ENCODE measurements at places on chromosomes 12 and 14.

GRCh38 chr12:102417055-102417454 is 63.3 kb downstream of the IGF1 start:
- DNase-seq: no peak

GRCh38 chr14:71403656-71404055 is 496.4 kb downstream of the PCNX1 start:
- DNase-seq: peak; percentile 15

DNA sequence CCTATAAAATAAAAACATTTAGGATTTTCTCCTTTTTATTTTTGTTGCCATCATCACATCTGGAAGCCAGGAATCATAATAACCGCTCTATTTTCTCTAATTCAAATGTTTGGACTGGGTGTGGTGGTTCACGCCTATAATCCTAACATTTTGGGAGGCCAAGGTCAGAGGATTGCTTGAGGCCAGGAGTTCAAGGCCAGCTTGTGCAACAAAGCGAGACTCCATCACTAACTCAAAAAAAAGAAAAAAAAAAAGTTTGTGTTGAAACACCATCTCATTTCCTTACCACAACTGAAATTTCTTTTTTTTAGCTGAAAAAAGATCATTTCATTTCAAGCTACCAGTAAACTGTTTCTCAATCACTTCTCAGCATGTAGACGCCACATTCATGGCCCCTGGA is 8.8 kb upstream of the BAZ1A start:
- DNase-seq: no peak

DNA sequence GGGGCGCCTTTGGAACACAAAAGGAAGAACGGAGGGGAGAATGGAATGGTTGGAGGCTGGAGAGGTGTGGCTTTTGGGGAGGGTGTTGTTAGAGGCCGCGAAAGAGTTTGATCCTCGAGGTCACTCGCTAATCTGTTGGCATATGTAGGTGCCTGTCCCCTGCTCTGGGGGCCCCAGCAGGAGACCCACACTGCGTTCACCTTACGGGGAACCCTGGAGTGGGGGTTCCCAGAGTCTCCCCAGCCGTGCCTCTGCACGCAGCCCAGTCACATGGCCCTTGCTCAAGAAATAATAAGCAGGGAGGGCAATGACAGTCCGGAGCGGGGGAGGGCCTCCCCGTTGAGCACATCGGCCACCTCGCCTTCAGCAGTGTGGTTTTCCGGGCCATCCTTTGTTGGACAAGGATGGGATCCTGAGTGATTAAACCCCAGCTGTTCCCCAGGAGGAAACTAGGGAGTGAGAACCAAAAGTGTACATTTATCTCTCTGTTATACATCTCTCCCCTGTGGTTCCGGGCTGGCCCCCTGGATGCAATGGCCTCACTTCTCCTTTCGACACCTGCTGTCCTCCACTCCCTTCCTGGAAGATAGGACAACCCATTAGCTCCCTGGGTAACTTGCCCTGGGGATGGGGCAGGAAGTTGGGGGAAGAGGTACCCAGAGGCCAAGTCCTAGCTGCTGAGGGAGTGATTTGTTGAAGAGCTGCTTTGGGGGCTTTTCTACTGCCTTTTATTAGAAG is 1.3 kb downstream of the PLEKHG3 start:
- no peak for DNase-seq

GRCh38 chr12:102891756-102892155 is 25.3 kb downstream of the PAH start:
- no peak for DNase-seq

All from GM13977 (cell line).